ENCODE measurements at places on chromosomes 11 and 22.

- DNase-seq, result no peak
Observed at GRCh38 chr11:134101282-134101681, 32.4 kb downstream of the JAM3 start.

- no peak for DNase-seq
Observed at GRCh38 chr11:43443811-43444210, 85.1 kb downstream of the TTC17 start.

DNA sequence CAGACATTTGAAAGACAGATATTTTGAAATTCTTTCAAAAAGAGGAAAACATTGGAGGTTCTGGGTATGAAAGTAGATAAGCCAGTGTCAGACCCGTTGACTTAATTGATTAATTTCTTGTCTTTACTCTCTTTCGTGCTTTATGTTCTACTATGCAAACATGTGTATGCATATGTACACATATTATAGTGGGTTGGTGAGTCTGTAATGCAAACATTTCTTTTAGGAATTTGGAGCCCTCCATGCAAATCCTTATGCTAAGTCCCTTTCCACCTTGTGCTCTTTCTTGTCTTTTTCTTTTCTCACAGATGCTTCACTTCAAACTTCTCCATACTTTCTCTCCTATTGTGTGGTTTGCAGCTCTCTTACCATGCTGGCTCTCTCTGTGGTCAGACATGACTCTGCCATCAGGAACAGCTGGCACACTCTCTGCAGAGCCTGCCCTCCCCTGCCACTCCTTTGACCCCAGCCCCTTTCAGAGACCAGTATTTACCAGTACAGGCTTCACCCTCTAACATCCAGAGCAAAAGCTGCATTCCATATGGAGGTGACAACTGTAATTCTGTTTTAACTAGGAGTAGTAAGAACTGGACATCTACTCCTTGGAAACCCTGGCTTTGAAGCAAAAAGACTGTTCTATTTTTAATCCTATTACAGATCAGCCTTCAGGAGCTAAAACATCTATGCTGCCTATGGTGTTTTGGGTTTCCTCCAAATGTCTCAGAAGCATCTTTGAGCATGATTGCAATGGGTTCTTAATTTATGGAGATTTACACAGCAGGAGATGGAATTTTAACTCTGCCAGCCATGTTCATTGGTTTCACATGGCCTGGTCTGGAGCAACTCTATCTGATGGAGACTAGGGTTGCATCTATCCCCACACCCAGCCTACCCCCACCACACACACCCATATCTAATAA, 386.9 kb upstream of the FAT3 start:
- no peak for DNase-seq

DNA sequence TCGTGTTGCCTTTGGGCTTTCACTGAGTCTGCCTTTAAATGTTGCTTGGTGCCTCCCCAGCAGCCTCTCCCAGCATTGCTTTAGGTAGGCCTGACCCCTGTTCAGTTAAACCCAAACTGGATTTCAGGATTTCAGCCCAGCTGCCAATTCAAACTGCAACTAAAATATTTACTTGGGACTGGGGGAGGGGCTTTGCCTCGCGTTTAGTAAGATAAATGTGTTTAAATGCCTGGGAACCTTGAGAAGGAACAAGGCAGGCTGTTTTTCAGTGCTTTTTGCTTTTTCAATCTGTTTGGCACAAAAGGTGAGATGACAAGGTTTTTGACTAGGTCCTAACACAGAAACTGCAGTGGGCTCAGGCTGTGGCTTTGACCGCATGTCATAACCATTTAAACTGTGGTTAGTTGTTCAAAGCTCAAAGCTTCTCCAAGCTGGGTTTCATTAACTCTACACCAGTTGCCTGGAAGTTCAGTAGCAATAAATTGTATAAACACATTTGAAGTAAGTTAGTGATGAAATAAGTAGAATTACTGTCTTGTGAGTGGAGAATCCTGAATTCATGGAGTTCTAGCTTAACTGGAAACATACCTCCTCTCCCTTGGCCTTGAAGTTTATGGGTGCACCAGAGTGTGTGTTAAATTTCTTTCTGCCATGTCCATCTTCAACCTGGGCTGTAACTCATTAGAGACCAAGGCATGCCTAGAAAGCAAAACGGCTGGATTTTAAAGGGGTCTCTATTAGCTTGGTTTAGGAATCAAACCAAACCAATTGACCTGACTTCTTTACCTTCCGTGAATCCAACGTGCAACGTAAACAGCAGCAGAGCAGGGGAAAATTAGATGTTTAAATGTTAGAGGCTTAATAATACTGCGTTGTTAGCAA, 3.6 kb downstream of the PKNOX2 start:
- no peak for DNase-seq

DNA sequence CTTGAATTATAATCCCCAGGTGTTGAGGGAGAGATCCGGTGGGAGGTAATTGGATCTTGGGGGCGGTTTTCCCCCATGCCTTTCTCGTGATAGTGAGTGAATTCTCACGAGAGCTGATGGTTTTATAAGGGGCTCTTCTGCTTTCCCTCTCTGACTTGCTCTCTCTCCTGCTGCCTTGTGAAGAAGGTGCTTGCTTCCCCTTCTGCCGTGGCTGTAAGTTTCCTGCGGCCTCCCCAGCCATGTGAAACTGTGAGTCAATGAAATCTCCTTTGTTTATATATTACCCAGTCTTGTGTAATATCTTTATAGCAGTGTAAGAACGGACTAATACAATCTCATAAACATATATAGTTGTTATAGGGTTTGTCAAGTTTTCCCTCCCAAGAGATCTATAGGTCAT, 32.8 kb downstream of the KCNE3 start:
- DNase-seq, result no peak

GRCh38 chr11:112161012-112161411, 2.9 kb downstream of the IL18 start:
- DNase-seq, result no peak

DNA sequence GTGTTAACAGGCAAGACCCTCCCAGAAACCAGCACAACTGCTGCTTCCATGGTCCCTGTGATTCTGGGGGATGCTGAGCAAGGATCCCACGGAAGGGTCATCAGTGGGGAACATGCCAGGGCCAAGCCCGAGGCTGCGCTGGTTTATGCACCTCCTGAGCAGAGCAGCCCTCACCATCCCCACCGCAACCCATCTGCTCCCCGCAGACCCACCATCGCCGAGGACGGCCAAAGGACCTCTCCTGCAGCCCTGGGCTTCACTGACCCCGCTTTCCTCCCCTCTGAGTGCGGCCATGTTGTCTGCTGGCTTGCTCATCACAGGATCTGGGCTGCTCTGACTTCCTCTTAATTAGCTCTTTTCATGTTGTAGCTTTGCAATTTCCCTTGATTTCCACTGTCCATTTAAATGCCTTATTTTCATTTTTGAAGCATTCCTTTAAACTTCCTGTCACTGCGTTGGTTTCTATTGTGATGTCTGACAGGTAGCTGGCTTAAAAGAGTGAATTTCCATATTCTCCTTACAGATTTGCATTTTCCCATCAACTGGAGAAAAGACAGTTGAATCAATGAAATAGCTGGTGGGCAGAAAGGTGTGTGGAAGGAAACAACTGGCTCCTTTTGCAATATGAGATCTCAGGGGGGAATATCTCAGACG, 14.9 kb downstream of the TP53AIP1 start:
- DNase-seq, result no peak

DNA sequence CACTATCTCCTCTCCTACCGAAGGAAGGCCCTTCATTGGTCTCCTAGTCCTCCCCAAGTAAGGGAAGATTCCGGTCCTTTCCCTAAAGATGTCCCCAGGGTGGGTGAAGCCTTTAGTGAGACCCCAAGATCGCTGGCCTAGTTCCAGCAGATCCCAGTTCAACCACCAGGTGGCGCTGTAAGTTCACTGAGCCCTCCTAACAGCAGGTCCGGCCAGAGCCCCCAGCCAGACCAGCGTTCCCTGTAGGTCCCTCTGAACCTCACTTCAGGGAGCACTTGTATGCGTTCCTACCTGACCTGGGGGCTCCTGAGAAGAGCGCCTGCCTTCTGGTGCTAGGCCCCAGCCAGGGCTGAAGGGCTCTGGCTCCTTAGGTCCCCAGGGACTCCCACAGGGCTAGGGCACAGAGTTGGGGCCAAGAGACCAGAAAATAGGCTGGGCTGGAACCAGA, 38.1 kb downstream of the LMO1 start:
- DNase-seq, result peak; percentile 13

GRCh38 chr11:68968306-68969250, 12.2 kb downstream of the MRGPRD start:
- no peak for DNase-seq

All from retinal pigment epithelial cell (primary cell).